ENCODE measurements at places on chromosomes 4 and X.

- no peak for DNase-seq
Measured at GRCh38 chr4:147175460-147176025, 229.9 kb upstream of the TTC29 start.

- DNase-seq: no peak
Measured at GRCh38 chrX:149611623-149612175, 16.6 kb upstream of the HSFX2 start.

- DNase-seq: peak; percentile 54
Measured at GRCh38 chr4:100981447-100982204, 365.7 kb downstream of the PPP3CA start.

GRCh38 chr4:139922406-139923024 lies 231.5 kb downstream of the MAML3 start:
- peak; percentile 57 for DNase-seq
